ENCODE measurements at places on chromosomes 6 and 20.

GRCh38 chr6:16476861-16477260 is 238.5 kb downstream of the GMPR start:
- DNase-seq, result no peak

DNA sequence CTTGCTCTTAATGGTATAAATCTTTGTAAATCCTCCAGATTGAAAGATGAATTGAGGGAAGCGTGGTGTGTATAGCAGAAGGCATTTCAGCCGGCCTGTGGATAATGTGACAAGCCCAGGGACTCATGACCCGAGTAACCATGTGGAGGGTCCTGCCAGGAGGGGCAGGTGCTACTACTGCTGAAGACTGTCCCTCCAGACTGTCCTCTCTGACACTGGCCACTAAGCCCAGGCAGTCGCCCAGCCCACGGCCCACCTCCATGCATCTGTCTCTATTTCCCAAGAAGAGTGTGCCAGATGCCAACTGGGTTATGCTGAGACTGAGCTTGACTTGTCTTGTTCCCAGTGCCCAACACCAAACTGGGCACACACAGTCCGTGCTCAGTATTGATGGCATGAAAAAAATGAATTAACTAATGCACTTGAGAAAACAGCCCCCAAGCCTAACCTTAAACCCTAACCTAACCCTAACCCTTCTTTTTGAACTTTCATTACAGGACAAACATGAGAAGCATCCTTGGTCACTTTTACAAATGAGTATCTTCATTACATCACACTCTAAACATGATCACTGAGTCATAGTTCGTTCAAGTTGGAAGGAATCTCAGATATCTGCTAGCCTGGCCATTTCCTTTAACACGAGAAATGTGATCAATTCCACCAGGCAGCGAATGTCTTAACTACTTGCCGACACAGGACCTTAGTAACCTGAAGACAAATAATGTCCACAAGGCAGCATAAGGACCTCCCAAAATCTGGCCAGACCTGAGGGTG is 182.2 kb upstream of the RREB1 start:
- DNase-seq, result no peak

GRCh38 chr20:3603108-3603507 is 60.1 kb downstream of the GFRA4 start:
- DNase-seq, result no peak

- no peak for DNase-seq
Measured at GRCh38 chr20:4434681-4435080, 287.0 kb upstream of the PRND start.

- DNase-seq, result no peak
Measured at GRCh38 chr6:108888052-108888451, 39.8 kb downstream of the ARMC2 start.

GRCh38 chr6:39812853-39813533 is 20.8 kb downstream of the DAAM2 start:
- DNase-seq, result no peak

- no peak for DNase-seq
Measured at GRCh38 chr6:79755967-79756366, 124.8 kb downstream of the SH3BGRL2 start.

- DNase-seq, result no peak
Measured at GRCh38 chr20:11845340-11845739, 72.4 kb upstream of the BTBD3 start.

DNA sequence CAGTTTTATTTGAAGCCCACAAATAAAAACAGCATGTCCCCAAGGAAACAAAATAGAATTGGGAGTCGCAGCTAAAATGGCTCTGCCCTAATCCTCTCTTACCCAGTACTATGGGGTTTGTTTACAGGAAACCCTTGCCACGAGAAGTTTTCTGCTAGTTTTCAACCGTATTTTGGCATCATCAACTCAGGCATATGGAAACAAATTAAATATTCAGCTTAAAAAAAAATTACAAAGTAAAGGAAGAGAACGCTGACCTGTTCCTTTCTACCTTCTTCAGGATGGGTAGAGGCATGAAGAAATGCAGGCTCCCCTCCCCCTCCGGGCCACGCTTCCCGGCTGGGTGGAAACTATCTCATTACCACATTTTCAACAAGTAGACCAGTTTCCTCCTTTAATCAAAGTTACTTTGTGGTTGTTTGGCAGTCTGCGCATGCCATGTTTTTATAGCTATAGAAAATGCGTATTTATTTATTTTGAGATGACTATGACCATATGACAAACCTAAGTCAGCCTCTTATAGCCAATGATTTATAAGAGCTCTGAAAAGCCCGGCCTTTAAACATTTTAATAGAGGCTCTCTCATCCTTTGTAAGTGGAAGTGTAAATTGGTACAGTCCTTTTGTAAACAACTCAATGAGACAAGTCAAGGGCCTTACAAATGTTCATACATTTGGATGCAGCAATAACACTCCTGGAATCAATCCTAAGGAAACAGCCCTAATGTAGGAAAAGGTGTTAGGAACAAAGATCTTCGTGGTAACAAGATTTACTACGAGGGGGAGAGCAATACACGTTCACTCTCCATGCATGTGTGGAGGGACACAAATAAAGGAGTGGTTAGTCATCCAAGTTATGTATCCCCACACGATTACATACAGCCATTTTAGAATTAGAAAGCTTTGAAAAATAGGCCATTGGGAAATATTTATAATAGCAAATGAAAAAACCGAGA is 16.1 kb upstream of the ZNF217 start:
- peak; percentile 81 for DNase-seq

- no peak for DNase-seq
Measured at GRCh38 chr6:108853077-108853476, 4.9 kb downstream of the ARMC2 start.

DNA sequence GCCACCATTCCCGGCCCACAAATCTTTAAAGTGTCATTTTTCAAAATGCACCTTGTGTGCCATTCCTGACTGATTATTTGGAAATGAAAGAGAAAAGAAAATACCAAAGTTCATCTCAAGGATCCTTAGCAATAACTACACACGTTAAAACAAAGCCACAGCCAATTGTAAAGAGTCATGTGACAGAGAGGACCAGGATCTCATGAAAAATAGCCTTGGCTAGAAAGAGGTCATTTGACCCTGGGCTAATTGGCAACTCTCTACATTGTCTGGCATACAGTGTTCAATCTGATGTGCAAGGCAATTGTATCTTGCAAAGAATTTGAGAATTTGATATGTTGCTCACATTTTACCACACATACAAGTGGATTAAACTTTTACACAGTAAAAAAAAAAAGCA is 31.6 kb upstream of the HLA-G start:
- no peak for DNase-seq

DNA sequence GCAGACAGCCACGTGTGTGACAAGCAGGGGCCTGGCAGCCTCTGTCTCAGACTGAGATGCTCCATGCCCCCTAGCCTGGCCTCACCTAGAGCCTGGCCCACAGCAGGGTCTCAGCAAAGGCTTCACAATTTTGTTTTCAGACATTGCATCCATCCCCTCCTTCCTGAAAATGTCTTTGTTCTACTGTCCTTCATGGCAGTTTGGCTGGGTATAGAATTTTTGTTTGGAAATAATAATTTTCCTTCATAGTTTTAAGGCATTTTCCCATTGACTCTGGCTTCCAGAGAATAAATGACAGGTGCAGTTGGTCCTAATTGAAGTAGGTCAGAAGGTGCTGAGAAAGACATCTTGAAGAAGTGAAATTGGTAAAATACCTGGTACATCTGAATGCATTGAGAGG is 216.2 kb downstream of the EYA2 start:
- DNase-seq, result no peak

DNA sequence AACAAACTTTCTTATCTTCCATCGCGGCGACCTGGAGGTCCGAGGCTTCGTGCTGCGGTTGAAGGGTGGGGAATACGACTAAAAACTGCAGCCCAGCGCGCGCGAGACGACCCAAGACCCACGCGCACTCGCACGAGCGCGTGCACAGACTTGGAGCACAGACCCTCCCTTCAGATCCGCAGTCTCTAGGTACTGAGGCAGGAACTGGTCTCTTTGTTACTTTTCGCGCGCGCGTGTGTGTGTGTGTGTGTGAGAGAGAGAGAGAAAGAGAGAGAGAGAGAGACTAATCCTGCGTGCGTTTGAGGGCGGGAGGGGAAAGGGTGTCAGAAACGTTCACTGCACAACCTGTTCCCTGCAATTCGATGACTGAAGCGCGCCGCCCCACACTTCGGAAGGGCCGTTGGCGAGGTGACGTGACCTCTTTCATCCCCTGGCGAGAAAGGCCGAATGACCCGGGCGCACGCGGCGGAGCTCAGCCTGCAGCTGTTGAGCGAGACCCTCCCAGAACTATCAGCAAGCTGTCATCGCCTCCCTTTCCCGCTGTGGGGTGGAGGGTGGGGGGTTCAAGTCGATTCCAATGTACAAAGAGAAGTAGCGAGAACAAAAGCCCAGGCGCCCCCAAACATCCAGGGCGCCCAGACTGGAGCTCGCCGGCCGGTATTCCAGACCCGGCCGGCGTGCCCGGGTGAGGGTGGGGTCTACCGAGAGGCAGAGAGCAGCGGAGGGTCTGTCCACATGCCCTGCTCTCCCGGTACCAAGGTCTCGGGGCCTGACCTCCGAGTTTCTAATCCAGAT is 1.5 kb upstream of the TUBB2B start:
- peak; percentile 32 for DNase-seq

GRCh38 chr6:17405944-17406245 is 12.5 kb downstream of the CAP2 start:
- no peak for DNase-seq

DNA sequence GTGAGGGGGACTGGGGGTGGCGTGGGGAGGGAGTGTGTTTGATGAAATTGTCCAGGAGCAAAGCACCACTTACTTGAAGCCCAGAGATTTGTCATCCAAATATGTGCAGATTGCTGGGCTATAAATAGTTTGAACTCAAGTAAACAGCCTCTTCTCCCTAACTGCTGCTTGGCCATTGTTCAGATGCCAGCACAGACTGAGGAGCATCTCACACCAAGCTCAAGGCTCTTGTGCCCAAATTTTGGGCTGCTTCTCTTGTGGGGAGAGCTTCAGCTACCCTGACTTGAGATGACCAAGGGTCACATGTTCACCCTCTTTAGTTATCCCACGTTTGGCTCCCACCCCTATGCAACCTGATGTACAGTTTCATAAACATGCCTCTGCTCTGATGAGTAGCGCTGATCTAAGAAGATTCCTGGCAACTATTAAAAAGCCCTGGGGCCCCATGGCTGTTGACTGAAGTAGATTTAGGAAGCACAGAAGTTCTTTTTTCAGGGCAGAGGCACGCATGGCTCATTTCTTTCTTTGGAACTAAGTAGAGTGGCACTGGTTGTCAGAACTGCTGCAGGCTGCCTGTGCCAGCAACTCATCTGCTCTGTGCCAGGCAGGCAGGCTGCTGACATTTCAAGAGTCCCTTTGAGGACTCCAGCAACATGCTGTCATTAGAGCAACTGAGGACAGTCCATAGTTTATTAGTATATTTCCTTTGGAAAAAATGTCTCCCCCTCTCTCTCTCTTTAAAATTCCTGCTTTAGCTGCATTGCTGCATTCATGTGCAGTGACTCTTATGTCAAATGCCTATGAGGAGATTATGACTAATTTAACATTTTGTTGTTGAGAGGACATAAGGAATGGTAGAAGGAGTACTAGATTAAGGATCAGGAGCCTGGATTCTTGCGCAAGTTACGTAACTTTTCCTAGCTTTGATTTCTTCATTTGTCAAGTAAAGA is 9.6 kb upstream of the PKIG start:
- no peak for DNase-seq

- no peak for DNase-seq
Measured at GRCh38 chr6:72721346-72721745, 99.5 kb downstream of the KCNQ5 start.

- no peak for DNase-seq
Measured at GRCh38 chr6:137493218-137494038, 766 bp downstream of the OLIG3 start.

- DNase-seq, result no peak
Measured at GRCh38 chr20:51084593-51085377, 61.9 kb upstream of the KCNG1 start.

GRCh38 chr6:101582792-101583191 is 189.3 kb downstream of the GRIK2 start:
- no peak for DNase-seq

DNA sequence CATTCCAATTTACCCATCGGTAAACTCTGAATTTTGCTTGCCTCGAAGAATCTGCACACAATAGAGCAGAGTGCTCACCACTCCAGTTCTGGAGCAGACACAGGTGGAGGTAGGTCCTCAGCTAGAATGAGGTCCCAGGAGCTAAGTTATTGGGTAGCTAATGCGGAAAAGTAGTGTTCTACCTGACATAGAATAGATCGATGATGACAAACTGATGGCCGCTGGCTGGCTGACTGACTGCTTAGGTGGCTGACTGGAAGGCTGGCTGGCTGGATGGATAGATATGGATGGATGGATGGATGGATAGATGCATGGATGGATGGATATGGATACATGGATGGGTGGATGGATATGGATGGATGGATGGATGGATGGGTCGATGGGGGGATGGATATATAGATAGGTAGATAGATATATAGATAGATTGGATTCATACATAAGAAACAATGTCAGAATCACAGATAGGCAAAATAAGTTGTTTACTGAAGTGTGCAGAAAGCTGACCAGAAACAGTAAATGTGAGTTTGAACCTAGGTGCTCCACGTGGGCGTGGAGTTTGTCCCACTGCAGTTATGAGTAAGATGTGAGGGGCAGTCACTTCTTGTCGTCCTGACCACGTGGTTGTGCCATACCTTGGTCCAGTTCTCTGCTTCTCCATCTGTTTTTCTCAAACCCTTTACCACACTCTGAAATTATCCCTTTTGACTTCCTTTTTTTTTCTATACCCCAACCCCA is 62.1 kb downstream of the TBXT start:
- DNase-seq, result peak; percentile 9

DNA sequence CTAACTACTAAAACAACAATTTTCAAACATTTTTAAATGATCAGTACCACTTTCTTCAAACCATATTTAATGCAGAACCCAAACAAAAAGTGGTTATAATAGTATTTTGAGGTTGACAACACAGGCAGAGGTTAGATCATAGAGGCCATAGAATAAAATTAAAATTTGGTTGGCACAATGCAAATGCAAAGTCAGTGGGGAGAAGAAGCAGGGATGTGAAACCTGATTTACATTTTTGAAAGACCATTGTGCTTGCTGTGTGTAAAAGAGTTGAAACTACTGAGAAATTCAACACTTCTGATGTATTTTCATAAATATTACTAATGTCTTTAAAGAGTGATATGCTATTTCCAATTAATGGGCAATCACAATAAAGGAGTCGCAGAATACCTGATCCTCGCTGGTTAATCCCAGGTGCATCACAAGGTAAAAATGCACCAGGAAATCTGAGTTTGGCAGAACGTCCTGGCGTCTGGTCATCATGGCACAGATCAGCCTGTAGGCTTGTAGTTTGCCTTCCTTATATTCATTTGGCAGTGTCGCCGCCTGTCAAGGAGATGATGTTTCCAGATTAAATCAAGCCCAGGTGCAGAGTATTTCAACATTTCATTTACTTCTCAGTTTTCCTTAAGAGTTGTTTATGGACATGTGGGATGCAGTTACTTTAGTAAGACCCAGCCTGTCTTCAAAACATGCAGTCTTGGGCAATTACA is 141.2 kb downstream of the RALGAPA2 start:
- DNase-seq, result no peak

GRCh38 chr6:129853996-129854711 is 7.0 kb downstream of the TMEM244 start:
- no peak for DNase-seq
